IMR-90 (cell line): ENCODE measurements at places on chromosomes 13 and 19.

- no peak for DNase-seq
Observed at GRCh38 chr13:107438251-107438650, 777.1 kb downstream of the LIG4 start.

DNA sequence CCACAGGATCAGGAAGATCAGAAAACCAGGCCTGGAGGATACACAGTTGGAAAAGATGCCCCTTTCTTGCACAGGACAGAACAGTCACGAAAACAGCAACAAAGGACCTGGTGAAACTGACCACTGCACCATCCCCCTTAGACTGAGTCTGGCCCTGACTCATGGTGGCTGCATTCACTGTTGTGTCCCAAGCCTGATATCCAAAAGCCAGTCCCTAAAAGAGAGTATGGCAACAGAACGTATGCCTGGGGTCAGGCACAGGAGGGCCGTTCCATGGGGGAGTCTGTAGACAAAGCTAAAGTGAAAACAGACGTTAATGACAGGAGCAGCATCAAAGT lies 301.1 kb upstream of the NBEA start:
- no peak for DNase-seq

GRCh38 chr13:113152691-113152983 lies 5.8 kb upstream of the PROZ start:
- DNase-seq = no peak

DNA sequence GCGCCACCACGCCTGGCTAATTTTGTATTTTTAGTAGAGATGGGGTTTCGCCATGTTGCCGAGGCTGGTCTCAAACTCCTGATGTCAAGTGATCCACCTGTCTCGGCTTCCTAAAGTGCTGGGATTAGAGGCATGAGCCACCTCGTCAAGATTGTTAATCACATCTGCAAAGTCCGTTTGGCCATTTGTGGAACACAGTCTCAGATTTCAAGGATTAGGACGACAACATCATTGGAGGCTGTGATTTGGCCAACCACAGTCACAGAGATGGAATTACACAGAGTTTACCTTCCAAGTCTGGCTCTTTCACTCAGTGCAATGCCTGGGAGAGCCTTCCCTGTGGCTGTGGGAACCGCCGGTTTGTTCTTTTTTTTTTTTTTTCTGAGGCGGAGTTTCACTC lies 17.8 kb downstream of the SULT2B1 start:
- DNase-seq = peak; percentile 56

- DNase-seq = no peak
Observed at GRCh38 chr13:45048890-45049407, 59.6 kb downstream of the GPALPP1 start.

GRCh38 chr13:73403355-73404120 lies 344.7 kb downstream of the KLF5 start:
- no peak for DNase-seq

- DNase-seq = no peak
Observed at GRCh38 chr19:16946951-16947940, 58.4 kb downstream of the F2RL3 start.

DNA sequence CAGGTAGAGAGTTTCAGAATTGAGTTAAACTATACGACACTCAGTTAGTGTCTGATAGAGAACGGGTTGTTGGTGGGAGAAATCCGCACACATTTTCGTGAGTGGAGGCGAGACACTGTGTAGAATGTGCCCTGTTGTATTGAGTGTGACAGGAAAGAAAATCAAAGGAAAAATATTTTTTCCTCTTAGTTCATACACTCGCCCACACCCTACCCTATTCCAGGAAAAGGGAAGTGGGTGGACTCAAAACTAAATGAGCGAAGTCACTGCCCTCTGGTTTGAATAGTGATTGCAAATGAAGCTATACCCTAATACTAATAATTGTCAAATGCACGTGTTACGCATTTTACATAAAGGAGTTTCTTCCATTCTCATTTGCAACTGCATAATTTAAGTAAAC lies 2.0 kb downstream of the ZNF347 start:
- DNase-seq = no peak

DNA sequence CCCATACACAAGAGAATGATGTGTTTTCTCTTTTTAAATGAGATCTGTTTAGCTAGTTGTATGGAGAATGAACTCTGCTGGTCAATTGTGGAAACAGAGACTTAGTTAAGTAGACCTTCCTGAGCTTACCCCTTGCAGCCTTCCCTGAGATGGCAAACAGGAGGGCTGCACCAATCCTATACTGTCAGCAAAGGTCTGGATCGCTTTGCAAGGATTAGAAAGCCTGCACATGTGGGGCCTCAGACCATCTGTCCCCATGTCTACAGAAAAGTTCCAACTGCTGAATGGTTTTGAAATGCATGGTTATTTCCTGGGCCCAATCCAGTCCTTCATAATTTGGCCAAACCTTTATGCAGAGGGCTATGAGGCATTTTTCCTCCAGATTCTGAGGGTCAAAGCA lies 183.9 kb upstream of the SLC10A2 start:
- DNase-seq = no peak

DNA sequence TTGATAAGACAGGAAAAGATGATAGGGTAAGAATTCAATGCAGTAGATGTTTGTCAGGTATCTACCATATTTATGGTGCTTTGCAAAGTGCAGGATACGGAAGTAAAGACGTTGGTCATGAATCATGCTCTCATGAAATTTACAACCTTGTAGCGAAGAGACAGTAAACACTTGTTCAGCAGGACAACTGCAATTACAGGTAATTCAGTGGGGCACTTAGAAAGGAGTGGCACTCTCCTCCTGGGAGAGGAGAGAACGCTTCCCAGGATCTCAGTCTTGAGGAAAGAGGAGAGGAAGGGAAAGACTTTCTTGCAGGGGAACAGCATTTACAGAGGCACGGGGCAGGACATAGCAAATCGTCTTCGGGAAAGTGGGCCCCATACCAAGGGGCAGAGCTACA lies 46.4 kb downstream of the SOX1 start:
- no peak for DNase-seq

DNA sequence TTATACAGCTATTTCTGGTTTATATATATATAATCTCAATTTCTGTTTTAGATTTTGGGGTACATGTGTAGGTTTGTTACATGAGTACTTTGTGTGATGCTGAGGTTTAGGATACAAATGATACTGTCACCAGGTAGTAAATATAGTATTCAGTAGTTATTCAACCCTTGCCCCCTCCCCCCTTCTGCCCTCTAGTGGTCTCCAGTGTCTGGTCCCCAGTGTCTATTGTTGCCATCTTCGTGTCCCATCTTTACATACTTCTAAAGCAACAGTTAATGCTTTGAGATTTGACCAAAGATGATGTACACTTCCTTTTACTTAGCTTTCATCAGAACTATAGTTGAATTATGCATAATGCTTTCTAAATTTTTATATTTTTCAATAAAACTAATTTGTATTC lies 1623.4 kb upstream of the PRR20A start:
- DNase-seq = no peak

- peak; percentile 69 for DNase-seq
Observed at GRCh38 chr13:35978607-35979316, 152.4 kb downstream of the DCLK1 start.
